ENCODE measurements at places on chromosomes 7 and 10.

DNA sequence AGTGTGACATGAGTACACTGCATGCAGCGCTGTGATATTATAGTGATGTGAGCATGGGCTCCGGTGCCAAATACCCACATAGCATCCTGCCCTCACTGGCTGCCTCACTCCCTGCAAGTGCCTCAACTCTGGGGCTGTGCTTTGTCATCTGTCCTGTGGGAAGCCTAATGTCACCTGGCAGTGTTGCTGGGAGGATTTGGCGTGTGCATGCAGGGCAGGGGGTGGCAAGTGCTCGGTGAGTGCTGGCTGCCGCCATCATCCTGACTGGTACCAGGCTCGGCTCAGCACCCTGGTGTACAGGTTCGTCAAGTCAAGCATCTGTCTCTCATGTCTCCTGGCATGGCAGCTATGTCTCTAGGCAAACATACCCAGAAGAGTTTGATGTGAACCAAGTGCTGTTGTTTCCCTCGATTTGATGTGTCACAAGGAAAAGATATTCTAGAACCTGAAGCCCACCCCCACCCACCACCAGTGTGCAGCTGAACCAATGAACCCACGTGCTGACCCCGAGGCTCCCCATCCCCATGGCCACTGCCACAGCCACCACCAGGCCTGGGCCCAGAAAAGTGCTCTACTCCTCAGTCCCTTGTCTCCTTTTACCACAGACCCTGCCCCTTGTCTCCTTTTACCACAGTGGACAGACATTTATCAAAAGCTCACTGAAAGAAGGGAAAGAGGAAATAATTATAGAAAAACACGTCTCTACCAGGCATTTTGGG, 135.8 kb downstream of the MAPK8 start:
- DNase-seq: no peak

DNA sequence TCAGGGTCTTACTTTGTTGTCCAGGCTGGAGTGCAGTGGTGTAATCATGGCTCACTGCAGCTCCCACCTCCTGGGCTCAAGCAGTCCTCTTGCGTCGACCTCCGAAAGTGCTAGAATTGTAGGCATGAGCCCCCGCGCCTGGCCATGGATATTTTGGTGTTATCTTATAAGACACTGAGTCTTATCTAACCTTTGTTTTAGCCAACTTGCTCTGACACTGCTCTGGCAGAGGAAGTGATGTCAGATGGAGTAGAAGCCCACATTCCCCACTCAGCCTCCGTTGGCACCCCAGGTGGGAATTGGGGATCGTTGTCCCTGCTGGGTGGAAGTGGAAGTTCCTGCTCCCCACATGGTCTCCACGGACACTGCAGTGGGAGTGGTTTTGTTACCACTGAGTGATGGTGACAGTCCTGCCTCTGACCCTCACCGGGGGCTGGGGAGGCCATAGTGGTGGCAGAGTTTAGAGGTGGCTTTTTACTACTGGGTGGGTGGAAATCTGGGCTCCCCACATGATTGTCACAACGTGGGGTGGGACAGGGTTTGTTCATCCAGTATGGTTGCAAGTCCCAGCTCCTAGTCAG, 98.9 kb downstream of the ANKRD61 start:
- DNase-seq: no peak

GRCh38 chr7:43851805-43852204, 17.5 kb downstream of the MRPS24 start:
- DNase-seq: no peak

DNA sequence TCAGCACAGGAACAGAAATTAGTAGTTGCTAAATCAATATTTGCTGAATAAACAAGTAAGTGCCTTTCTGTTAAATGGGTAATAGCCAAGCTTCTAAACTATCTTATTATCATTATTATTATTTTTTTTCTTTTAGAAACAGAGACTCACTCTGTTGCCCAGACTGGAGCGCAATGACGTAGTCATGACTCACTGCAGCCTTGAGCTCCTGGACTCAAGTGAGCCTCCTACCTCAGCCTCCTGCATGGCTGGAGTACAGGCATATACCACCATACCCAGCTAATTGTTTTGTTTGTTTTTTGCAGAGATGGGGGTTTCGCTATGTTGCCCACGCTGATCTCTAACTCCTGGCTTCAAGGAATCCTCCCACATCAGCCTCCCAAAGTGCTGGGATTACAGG, 12.3 kb upstream of the ELN start:
- no peak for DNase-seq

GRCh38 chr7:55288070-55288824, 76.9 kb upstream of the LANCL2 start:
- DNase-seq: no peak

- no peak for DNase-seq
These were observed 37.2 kb downstream of the CALML3 start for GRCh38 chr10:5561704-5562645.

DNA sequence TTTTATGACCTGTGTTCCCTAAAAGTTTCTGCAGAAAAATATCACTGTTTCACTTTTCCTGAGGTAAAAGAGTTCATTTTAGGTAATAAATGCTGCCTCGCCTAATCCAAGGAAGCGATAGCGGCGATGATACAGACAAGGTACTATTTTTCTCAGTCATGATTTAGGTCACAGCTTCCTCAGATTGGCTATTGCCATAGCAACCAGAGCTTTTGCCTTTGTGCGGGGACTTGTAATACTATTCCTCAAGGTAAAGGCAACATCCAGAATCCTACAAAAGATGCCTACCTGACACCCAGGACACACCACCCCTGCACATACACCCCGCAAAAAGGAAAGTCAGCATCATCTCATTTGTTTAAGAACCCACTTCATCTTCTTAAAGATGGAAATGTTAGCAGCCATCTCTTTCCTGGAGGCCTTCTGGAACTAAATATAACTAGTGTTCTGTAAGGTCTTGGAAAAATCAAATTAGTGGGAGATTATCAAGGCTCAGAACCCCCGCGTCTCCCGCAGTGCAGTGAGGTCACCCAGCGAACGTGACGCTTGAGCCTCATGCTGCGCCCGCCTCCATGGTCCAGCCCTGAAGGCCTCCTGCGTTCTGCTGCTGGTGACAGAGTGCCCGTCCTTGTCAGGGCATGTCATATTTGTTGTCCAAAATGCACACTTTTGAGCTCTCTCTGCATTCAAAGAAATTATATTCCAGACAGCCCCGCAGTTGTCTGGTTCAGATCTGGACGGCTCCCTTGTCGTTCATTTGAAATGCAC, 402.0 kb upstream of the RNF32 start:
- DNase-seq: no peak

DNA sequence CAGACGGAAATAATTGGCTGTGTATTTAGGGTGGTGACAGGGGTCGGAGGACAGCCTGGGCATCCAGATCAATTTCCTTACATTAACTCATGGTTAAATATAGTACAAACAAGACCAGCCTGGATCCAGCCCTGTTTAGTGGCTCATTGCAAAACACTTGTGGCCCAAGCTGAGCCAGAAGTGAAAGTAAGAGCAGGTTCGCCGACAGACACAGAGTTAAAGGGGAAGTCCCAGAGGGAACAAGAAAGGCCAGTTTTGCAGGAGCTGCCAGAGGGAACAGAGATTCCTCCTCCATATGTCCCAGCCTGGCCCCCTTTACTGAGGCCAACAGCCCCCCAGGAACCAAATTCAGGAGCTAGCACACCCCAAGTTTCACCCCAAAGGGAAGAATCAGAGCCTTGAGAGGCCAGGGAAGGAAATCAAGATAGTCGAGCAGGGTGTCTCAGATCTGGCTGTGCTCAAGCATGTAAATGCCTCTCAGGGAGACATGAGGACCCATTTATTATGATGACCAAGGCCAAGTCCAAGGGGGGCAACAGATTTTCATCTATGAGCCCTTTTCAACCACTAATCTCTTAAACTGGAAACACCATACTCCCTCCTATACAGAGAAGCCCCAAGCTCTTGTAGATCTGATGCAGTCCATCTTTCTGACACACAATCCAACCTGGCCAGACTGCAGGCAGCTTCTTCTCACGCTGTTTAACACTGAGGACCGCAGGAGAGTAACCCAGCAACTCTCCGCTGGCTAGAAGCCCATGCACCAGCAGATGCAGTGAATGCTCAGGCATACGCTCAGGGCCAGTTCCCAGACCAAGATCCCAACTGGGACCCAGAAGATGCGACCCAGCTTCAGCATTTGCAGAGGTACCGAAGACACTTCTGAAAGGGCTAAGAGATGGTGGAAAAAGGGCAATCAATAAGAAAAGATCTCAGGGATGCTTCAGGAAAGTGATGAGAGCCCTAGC, 15.9 kb upstream of the ADCK2 start:
- DNase-seq: no peak

GRCh38 chr10:75568450-75569130, 137.2 kb downstream of the LRMDA start:
- DNase-seq: no peak

GRCh38 chr10:47331954-47332353, 9.7 kb downstream of the GDF2 start:
- DNase-seq: no peak

GRCh38 chr7:29398011-29398410, 165.6 kb upstream of the PRR15 start:
- DNase-seq: no peak

- DNase-seq: no peak
These were observed 101.6 kb upstream of the PLXNA4 start for GRCh38 chr7:132677918-132678317.

GRCh38 chr10:25076506-25077177, 60.2 kb downstream of the THNSL1 start:
- DNase-seq: no peak

DNA sequence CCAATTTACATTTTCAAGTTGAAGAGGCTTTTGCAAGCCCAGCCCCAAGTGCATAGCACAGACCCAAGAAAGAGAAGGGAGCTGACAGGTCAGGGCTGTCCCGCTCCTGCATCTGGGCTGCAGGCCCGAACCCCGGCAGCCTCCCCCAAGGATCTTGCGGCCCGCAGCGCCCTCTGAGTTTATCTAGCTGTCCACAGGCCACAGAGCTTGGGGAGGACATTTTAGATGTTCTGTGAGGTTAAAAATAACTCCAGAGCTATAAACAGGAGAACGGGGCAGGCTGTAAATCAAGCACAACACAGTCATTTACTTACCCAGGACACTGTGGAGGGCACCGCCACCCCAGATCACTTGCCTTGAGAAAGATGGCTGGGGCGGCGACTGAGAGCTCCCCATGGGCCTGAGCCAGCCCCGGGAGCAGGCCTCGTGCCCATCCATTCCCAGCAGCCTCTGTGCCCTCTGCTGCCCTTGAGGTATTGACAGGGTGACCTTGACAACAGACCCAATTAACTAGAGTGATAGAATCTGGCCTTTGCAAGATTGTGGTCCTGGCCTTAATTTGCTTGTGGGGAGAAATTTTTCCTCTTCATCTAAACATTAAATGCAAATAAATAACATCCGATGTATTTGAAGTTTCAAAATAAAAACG, 563.0 kb downstream of the TCERG1L start:
- no peak for DNase-seq

GRCh38 chr7:25642849-25643248, 414.6 kb upstream of the NPVF start:
- DNase-seq: no peak

GRCh38 chr7:67018940-67019339, 22.3 kb downstream of the TYW1 start:
- DNase-seq: no peak

DNA sequence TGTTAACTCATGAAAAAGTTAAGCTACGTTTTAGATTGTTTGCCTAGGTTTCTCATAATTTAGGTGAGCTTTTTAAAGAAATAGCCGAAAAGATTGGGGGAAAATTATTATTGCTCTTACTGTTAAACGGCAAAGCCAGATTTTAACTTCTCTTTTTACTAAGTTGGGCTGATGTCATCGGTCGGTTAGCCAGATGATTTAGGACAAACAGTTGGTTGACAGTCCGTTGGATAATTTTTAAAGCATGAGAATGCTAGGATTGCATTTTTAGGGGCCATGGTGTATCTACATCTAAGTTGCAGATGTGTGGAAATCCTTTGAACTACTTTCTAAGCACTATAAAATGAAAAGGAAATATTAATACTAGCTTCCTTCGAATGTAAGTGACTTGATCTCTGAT, 280.9 kb upstream of the AKR1E2 start:
- DNase-seq: no peak

GRCh38 chr10:42926843-42927242, 144.2 kb downstream of the BMS1 start:
- no peak for DNase-seq

- no peak for DNase-seq
These were observed 54.8 kb downstream of the LYZL1 start for GRCh38 chr10:29343607-29344038.

DNA sequence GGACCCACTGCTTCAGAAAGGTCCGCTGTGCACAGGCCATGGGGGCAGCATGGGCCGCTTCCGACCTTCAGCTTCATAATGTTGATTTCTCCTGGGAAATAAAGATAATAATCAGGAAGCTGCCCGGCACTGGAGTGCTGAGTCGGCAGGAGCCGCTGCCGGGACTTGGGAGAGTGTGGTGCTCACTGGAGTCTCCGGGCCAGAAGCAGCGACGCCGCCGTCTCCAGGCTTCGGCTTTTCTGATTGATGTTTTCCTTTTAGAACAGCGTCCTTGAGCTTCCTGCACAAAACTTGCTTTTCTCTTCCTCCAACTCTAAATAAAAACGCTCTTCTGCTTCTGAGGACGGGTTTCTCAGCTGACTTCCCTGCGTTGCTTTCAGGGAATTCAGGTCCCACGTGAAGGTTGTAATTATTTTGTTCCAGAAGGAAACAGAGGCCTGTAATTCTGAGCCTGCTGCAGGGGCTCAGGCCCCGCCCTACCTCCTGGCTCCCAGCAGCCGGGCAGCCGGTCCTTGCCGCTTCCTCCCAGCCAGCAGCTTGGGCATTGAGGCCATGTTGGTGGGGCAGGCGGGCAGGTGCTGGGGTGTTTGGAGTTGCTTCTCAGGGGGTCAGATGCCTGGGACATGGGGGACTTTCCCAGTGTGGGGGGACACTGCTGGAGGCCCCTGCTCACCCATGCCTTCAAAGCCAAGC, 14.7 kb downstream of the PWWP2B start:
- no peak for DNase-seq

DNA sequence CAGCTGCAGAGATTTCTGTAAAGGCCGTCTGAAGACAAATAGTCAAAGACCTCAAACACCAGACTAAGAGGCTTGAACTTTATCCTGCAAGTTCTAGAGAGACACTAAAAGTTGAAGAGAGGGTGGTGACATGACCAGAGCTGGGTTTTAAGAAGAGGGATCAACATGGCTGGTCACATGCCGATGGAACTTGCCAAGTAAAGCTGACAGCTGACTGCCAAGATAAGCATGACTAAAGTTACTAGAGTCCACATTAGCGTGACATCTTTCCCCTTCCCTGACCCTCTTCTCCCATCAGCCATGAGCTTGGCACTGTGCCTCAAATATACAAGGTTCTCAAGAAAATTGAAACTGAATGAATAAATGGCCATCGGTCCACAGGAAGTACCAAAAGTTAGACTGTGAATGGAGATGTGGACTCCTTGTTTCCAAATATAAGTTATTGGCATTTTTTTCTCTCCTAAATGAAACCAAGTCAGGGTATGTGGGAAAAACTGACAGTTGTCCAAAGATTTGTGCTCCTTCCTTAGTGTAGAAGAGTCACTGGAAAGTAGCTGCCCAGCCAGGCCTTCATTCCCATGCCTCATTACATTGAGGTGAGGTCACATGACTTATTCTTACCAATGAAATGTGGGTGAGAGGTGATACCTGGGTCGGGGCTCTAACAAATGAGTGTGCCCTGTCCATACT, 24.5 kb downstream of the XPNPEP1 start:
- DNase-seq: no peak

All from stimulated activated CD4-positive, alpha-beta T cell treated with anti-CD3 and anti-CD28 coated beads, Interleukin-1b, Interleukin-23, amount 100 ng/mL, for 1 hour (primary cell).